ENCODE measurements at places on chromosomes 1 and 21.
A peak's percentile ranks its signal among the peaks of the same experiment; 100 is the strongest.

GRCh38 chr1:53470155-53470554 lies 11.0 kb downstream of the DMRTB1 start:
- DNase-seq = no peak

DNA sequence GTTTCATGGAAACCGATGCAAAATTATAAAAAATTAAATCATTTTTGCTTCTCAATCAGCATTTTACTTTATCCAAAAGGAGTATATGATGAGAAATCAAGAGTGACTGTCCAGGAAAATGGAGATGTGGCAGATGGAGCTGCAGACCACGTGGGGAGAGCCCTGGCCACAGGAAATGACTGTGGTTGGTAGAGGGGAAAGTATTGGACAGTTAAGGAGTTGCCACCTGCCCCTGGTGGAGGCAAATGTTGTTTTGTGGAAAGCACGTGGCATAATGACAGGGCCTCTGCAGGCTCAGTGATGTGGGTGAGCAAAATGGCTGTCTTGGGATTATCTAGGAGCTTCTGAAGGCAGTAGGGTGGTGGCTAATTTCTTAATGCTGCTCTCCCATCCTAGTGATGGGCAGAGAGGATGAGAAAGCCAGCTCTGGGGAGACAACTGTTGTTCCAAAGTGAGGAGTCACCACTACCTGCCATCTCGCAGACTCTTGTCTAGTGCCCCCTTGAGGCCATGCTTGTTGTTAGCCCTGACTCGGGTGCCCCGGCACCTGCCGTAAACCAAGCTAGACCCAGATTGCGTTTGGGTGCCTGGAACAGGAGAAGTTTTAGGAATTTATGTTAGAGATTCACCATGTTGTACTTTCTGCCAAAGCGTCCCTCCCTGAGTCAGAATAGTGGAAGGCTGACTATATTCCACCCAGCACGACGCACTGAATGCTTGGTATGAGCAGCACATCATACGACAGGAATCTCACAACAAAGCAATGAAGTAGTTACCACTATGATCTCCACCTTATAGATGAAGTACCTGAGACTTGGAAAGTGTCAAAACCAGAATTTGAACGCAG lies 144.0 kb downstream of the ROR1 start:
- peak; percentile 50 for DNase-seq

DNA sequence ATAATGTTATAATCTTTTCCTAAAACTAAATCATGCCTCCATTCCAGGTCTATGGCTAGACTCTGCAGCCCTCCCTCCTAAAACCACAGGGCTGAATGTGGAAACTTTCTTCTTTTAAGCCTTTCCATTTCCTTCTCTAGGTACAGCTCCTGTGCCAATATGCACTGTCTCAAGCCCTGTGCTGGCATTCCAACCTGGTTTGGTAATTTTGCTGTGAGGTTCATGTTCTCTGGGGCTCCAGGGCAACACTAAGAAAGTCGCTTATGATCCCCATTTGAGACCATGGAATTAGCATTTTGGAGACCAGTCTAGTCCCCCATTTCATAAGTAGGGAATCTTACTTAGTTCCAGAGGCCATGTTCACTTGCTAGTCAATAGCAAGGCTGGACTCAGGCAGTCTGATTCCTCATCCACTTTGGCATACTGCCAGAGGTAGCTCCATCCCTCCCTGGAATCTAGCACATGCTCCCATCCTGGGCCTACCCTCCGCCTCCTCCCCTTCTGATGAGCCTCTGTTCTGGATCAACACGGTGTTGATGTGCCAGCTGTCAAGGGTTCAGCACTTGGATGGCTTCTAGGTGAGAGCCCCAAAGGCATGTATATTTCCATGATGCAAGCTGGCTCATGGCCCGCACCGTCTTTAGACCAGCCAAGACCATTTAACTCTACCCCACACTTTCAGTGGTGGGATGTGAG lies 36.5 kb downstream of the ZMYND12 start:
- DNase-seq = no peak

DNA sequence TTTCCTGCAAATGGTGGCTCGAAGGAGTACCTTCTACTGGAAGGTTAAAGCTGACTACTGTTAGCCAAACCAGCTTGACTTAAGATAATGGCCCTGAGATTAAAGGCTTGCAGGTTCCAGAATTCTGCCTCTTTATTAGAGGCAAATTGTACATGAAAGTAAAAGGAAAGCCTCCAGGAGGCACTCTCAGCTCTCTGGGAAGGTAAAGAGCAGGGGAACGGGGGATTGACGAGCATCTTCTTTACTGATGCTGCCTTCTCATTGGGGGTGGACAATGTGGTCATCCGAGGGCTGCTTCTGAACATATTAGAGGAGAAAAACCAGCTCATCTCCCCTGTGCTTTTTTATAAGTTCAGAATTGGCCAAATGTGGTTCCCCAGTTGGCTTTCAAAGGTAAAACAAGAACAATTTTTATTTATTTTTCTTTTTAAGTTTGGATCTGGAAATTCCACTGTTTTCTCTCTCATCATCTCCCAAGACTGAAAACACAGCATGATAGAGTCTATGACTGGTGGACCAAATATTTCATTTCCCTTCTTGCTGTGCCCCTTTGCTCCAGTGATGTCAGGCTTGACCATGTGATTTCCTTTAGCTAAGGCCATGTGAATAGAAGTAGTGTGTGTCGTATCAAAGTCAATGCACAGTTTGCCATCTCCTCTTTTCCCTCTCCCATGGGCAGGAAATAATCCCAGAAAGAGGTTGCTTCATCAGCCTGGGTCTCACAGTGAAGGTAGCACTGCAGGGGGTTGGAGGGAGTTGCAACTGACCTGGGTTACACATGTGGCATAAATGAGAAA lies 292.7 kb downstream of the PRDM2 start:
- DNase-seq = no peak

DNA sequence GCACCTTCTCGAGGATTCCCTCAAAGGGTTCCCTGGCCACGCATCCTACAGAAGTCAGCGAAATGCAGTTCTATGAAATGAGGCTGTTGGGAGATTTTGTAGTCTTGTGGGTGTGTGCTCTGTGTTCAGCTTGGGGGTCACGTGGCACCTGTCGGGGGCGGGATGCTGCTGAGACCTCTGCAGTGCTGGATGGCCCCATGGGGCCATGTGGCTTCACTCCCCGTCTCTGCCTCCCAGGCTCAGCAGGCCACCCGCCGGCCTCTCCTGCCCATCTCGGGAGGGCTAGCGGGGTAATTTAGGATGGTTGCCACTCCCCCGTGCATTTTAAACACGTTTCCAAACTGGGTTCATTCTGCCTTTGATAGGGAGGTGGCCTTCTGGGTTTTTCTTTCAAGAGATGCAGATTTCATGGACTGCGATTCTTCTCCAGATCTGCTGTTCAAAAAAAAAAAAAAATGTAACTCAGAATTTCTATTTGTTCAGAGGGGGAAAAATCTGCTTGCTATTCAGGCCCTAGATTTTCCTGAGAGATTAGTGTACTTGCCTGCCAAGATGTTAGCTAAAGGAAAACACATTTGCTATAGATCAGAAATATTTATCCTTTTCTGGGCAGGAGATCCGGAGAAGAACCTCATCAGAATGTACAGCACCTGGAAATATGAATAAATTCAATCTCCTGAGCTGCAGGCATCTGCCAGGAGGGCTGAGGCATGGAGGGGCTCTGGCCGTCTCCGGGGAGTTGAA lies 277.2 kb upstream of the VAMP3 start:
- DNase-seq = no peak

- DNase-seq = no peak
Measured at GRCh38 chr1:21651214-21652042, 17.7 kb downstream of the RAP1GAP start.

- DNase-seq = no peak
Measured at GRCh38 chr1:187384504-187384903, 555.8 kb downstream of the PLA2G4A start.

- no peak for DNase-seq
Measured at GRCh38 chr21:27740084-27740483, 773.2 kb upstream of the ADAMTS5 start.

- DNase-seq = no peak
Measured at GRCh38 chr1:244139655-244140054, 88.6 kb downstream of the ZBTB18 start.

DNA sequence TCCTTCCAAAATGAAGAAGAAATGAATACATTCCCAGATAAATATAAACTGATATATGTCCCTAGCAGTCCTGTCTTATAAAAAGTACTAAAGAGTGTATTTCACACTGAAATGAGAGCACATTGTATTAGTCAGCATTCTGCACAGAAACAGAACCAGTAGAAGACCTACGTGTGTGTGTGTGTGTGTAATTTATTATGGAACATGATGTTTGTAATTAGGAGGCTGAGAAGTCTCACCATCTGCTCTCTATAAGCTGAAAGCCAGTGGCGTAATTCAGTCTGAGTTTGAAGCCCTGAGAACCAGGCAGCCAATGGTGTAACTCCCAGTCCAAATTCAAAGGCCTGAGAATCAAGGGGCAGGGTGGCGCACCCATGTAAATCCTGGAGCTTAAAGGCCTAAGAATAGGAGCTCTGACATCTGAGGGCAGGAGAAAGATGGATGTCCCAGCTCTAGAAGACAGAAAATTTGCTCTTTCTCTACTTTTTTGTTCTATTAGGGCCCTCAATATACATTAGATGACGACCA lies 146.5 kb upstream of the LYPLAL1 start:
- DNase-seq = no peak

DNA sequence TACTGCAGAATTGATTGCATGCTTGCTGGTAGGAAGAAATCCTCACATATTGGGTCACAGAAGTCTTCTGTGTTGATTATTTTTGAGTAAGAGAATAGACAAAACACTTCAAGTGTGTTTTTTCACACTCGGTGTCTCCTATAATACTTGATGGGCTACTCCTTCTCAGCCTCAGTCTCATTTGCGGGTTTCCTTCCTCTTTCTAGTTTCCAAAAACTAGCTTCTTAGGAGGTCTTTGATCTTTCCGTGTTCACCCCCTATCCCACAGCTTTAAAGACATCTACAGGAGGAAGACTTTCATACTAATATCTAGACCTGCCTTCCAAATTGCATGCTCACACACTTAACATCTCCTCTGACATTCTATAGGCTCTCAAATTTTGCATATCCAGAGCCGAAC lies 40.7 kb upstream of the NTPCR start:
- DNase-seq = no peak

DNA sequence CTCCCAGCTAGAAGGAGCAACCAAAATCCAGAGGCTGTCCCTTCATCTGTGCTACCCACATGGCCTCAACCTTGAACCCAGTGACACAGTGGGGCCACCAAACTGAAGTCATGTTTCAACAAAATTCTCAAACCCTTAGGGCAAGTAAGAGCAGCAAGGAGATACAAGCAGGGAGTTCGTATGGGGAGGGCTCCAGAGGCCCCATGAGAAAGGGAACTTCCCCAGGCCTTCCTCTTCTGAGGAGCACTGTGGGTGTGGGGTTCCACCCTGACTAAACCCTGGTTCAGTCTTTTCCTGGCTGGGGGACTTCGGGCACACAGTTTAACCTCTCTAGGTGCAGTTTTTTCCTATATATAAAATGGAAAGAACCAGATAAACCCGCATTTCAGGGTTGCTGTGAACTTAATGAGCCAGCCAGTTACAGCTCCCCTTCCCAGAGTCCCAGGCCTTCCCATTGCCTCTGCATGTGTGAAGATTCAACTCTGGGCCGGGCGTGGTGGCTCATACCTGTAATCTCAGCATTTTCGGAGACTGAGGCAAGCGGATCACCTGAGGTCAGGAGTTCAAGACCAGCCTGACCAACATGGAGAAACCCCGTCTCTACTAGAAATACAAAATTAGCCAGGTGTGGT lies 8.0 kb upstream of the THEMIS2 start:
- DNase-seq = no peak

DNA sequence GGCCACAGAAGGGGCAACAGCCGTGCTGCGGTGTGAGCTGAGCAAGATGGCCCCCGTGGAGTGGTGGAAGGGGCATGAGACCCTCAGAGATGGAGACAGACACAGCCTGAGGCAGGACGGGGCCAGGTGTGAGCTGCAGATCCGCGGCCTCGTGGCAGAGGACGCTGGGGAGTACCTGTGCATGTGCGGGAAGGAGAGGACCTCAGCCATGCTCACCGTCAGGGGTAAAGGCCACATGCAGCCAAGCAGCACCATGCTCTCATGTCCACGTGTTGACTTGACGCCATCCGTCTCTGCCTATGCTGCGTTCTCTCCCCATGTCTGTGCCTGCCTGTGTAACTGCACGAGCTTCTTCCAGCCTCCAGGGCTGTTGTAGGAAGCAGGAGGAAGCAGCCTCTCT lies 85.5 kb downstream of the OBSCN start:
- no peak for DNase-seq

DNA sequence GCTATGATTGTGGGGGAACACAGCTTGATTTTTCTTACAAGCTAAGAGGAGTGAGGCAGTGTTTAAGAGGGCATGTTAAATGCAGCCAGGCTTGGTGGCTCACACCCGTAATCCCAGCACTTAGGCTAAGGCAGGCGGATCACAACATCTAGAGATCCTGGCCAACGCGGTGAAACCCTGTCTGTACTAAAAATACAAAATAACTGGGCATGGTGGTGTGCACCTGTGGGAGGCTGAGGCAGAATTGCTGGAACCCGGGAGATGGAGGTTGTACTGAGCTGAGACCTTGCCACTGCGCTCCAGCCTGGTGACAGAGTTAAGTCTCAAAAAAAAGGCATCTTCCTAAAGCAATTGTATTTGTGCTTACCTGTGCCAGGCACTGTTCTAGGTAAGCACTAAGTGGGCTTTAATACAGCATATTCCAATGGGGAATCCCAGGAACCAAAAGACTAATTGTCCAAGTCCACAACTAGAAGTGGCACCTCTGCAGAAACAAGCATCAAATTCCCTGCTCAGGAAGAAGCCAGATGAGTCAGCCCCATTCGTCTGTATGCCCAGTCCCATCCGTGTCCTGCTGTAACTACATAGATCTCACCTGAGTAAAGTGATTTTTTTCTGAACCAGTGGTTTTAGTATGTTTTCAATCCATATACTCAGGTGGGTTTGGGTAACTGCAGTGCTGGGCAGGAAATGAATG lies 4.6 kb downstream of the RCC1 start:
- DNase-seq = peak; percentile 46

DNA sequence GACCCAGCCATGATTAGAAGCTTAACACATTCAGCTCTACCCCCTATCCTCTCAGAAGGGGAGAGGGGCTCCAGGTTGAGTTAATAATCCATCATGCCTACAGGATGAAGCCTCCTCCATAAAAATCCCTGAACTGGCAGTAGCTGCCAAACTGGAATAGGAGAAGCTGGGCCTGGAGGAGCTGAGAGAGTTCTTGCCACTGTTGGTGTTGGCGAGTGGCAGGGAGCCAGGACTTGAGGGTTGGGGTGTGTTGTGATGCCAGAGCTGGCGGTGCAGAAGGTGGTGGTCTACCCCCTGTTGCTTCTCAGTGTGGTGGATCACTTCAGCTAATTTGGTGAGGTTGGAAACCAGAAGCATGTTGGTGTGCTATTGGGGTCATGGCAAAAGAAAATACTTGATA lies 36.5 kb downstream of the IVNS1ABP start:
- no peak for DNase-seq
